ENCODE measurements at places on chromosomes 6 and 20.

- no peak for DNase-seq
These were observed 6.9 kb upstream of the RNF144B start for GRCh38 chr6:18380158-18380836.

- DNase-seq, result no peak
These were observed 27.7 kb downstream of the PTPRA start for GRCh38 chr20:2900845-2901592.

- peak; percentile 46 for DNase-seq
These were observed 48.0 kb downstream of the NPEPL1 start for GRCh38 chr20:58740356-58741308.

DNA sequence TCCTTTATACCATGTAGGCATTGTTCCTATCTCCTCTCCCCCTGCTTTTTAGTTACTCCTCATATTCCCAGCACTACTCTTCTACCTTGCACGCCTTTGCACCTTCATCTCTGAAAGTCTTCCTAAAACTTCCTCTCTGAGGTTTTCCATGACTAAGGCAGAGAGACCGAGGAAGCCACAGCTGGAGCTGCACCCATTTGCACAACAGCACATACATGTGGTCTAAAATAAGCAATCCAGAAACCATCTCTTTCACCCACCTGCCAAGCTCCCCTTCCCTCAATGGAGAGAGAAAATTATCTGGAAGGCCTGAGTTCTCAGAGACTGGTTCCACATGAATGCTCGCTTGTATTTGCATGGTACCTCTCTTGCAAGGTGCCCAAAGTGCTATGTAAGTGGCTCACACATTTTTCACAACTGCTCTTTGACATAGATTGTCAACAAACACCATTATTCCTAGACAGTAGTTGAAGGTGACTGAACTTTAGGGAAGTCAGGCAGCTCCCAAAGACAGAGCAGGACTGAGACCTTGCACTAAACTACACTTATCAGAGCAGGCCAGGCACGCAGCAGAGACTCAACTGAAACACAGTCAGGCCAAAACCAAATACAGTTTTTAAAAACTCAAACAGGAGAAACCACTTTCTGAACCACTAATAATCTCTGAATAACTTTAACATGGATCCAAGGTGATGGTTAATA lies 313.2 kb downstream of the TFAP2A start:
- DNase-seq, result no peak

DNA sequence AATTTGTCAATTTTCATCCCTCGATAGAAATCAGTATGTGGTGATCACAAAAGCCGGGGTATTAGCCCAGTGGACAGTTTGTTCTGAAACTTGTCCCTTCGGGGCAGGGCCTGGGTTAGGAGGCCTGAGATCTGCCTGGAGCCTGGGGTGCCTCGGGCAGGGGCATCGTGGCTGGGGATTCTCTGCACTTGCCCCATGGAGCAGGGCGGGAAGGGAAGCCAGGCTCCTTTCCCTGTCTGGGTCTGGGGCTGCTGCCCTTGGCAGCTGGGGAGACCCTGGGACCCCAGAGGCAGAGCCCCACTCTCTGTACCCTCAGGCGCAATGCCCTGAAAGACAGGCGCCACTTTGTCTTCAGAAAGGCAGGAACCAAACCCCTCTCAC lies 27.4 kb downstream of the NTSR1 start:
- peak; percentile 28 for DNase-seq

DNA sequence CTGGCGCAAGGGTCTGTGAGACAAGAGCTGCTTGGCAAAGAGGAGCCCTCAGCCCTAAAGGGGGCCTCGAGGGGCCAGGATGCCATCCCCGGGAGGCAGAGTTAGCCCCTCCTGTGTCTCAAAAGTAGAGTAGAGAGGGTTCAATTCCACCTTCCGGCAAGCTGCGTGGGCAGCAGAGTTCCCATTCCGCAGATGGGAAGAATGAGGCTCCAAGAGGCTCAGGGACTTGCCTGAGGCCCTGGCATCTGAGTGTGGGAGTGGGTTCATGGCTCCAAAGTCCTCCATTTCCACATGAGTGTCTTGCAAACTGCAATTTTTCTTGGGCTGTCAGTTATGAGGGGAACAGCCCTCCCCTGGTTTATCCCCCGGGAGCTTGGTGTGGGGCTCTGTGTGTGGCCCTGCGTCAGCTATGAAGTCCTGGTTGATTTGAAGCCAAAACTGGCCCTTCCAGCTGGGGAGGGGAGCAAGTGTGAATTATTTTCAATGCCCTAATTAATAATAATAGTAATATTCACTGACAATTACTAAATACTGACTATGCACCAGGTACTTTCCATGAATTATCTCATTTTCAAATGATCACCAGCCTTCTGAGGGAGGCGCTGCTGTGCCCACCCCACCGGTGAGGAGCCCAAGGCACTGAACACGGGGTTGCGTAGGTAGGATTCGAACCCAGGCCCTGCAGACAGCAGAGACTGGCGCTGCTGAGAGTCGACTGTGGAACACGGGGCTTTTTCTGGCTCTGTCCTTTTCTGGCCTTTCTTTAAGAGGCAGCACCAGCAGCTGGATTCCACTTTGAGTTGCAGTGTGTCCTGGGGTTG lies 153.0 kb upstream of the PTPN1 start:
- no peak for DNase-seq

DNA sequence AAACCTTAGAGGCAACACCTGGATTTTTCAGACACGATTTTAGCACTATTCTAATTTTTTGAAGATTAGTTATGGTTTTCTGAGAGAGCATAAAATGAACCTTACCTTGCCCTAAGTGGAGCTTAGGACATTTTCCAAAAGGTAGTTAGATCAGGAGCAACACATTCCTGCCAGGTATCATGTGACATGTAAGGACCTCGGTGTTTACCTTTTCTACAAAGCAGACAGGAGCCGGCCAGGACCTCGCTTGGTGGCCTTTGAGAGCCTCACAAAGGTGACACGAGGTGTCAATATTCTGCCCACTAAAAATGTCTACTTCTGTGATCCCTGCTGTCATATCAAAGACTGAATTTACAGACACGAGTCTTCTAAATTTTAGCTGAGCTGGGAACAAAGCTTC lies 174.9 kb downstream of the SMOC2 start:
- DNase-seq, result no peak

GRCh38 chr6:113290684-113291083 lies 566.5 kb upstream of the MARCKS start:
- no peak for DNase-seq

- DNase-seq, result no peak
These were observed 666.7 kb downstream of the UTRN start for GRCh38 chr6:144951730-144952437.

GRCh38 chr6:93213028-93213427 lies 206.3 kb downstream of the EPHA7 start:
- no peak for DNase-seq

DNA sequence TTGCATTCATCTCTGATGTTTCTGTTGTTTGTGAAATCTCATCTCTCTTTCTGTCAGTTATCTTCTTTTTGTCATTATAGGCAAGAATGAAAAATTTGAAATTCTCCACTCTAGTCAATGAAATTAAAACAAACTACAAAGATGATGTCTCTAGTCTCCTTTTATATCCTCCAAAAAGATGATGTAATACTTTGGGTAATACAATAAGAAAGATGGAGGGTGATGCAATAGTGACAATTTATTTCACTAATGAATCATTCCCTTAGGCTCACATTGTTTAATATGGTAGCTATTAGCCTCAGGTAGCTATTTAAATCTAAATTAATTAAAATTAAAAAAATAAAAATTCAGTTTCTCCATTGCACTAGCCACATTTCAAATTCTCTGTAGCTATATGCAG lies 145.4 kb downstream of the UST start:
- no peak for DNase-seq

GRCh38 chr20:2314759-2315439 lies 19.1 kb downstream of the TGM3 start:
- DNase-seq, result no peak

- DNase-seq, result no peak
These were observed 107.7 kb upstream of the PHACTR1 start for GRCh38 chr6:12608874-12609273.

GRCh38 chr6:69624944-69625343 lies 171.9 kb downstream of the LMBRD1 start:
- no peak for DNase-seq

DNA sequence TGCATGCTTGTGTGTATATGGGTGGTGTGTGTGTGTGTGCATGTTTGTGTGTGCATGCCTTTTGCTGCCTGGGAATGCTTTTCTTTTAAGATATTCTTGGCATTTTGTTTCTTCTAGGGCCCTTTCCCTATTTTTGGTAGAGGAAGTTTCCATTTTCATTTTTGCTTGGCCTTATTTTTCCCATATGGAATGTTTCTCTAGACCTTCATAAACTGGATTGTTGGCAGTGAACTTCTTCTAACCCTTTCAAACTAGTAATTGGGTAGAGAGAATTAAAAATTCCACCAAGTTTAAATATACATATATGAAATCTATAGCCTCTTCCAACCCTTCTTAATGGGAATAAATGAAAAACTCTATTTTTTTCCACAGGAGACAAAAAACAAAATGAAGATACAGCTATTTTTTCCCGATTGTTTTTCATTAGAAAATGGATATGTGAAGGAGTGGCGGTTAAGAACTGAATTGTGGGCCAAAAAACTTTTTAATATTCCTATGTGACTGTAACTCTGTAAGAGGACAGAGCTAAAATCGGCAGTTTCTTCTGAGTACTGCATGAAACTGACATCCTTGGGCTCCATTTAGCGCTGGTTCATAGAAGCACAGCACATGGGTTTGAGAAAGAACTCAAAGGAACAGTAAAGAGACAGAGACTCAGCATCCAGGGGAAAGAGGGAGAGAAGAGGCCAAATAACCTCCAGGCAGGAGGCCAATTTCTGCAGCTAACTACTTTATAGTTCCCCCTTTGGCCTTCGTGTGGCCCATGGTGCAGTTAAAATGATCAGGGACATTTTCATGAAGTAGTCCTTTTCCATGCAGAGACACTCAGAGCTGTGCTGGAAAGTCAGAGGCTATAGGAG lies 102.1 kb downstream of the TMEM170B start:
- peak; percentile 59 for DNase-seq

- DNase-seq, result no peak
These were observed 14.7 kb upstream of the PXDC1 start for GRCh38 chr6:3766214-3766613.

GRCh38 chr6:135008072-135008940 lies 46.3 kb downstream of the HBS1L start:
- no peak for DNase-seq

DNA sequence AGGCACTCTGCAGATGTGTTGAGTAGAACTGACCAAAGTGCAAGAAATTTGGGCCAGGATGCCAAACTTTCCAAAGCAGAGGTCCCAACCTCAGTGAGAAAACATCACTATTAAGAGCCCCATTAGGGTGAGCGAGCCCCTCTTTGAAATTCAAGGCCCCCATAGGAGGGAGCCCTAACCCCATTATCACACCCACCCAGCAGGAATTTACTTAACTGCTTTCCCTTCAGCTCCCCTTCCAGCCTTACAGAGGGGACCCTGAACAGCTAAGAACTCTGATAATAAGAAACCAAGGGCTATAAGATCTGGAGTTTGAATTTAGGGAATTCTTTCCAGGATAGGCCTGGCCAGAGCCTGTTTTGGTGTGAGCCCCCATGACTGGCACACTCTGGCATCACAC lies 130.6 kb downstream of the NFATC2 start:
- no peak for DNase-seq

DNA sequence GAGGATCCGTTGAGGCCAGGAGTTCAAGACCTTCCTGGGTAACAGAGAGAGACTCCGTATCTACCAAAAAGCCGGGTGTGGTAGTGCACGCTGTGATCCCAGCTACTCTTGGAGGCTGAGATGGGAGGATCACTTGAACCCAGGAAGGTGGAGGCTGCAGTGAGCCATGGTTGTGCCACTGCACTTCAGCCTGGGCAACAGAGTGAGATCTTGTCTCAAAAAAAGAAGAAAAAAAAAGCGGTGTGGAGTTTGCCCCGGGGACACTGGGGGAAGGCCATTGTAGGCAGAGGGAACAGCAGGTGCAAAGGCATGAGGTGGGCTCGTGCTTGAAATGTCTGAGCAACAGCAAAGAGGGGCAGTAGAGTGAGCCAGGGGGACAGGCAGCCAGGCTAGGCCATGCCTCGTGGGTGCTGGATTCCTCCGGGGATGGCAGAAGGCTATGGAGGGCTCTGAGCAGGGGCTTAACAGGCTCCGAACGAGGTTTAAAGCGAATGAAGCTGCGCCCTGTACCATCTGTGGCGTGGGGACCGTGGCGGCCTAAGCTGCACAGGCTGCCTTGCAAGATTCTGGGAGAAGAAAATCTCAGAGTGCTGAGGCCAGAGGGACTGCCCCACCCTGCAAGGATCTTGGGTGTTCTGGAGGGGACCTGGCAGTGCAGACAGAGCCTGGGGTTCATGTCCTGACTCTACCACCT lies 36.9 kb upstream of the NOL4L start:
- no peak for DNase-seq

DNA sequence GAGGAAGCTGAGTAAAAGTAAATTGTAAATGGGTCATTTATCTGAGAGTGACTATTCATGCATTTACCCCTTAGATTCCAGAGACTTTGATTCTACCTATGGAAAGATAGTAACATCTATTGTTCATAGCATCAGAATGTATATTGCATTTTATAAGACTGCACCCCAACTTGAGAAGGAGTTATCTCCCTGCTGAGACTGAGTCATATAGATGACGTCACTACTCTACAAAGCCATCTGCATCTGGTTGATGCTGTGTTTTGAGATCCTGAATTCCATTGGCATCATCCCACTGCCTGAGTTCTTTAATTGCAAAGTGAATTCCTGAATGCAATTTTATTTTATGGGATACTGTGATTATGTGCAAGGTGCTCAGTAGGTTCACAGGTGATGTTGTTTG lies 444.0 kb upstream of the SLC35B3 start:
- no peak for DNase-seq

DNA sequence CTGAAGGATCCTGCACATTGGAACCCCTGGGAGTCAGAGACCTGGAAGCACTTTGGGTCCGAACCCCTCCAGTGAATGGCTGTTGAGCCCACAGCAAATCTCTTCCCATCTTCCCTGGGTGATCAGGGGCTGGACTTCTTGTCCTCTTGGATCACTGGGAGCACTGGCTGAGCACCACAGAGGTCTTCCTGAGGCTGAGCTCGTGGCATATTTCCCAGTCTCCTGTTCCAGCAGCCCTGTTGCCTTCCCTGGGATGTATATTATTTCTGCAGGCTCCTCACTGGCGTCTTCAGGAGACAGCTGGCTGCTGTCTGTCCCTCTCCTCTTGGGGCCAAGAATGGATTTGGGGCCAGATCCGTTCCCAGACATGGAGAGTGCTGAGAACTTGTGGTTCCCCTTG lies 43.4 kb downstream of the PTK7 start:
- peak; percentile 56 for DNase-seq

GRCh38 chr6:131130554-131130940 lies 4.7 kb upstream of the AKAP7 start:
- DNase-seq, result no peak

DNA sequence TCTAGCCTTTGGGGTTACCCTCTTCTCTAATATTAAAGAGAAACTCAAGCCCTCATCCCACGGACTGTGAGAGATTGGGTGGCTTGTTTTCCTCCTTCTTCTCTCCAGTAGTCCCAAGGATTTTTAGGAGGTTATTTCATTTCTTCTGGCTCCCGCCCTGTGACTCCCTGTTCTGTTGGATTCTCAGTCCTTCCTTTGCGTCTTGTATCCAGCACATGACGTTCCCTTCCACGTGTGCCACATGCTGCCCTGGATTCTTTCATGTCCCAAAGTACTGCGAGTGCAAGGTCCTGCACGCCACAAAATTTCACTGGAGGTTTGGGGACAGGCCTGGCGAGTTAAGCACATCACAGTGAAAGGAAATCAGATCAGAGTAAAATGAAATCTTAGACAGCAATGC lies 213.4 kb downstream of the PACRG start:
- DNase-seq, result no peak
